ENCODE measurements at places on chromosomes 11 and 22.

DNA sequence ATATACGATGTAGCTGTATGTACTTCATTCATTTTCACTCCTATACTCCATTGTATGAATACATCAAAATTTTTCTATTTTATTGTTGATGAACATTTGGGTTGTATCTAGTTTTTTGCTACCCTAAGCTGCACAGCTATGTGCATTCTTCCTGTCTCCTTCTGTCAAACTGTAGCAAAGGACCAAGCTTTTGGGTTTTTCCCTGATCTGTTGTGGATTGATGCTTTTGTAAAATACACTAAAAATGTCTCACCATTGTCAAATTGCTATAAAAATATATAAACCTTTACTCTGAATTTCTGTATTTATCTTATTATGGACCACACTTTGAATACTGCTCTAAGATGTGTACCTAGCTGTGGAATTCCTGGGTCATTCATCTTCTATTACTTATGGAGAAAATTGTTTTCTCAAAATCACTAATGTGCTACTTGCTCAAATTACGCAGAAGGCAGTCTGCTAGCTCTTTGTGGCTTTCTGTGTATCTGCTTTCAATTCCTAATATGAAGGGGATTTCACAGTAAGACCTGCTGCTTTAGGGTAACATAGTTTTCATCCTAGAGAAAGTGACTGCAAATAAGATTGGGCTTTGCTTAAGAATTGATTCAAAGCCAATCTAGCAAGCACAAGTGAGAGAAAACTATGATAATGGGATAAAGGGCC is 123.4 kb downstream of the CYP2R1 start:
- peak; percentile 24 for DNase-seq

DNA sequence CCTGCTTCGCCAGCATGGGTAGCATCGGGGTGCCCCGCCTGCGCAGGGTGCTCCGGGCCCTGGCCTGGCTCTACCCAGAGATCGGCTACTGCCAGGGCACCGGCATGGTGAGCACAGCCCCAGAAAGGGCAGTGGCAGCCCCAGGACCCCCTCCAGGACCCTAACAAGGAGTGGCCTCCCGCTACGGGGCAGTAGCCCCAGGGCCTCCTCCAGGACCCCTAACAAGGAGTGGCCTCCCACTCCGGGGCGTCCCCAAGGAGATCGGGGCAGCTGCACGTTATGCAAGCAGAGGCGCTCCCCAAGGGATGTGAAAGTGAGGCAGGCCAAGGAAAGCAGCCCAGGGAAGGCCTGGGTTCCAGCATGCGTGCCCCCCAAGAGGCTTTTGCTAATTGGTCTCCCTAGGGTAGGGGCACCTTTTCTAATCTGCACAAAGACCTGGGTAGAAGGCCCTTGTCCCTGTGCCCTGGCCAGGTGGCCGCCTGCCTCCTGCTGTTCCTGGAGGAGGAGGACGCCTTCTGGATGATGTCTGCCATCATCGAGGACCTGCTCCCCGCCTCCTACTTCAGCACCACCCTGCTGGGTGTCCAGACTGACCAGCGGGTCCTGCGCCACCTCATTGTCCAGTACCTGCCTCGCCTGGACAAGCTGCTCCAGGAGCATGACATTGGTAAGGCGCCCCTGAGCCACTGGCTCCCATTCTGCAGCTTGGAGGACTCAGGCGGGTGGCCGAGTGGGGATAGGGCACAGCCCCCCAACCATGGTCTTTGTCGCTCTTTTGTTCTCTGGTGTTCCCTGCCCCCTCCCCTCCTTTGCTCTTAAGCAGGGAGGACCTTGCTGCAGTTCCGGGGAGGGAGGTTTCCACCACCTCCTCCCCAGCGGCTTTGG is 35.0 kb downstream of the SGSM3 start:
- DNase-seq: no peak

GRCh38 chr11:2950825-2951224 is 21.6 kb upstream of the PHLDA2 start:
- DNase-seq: no peak

- no peak for DNase-seq
These were observed 8.3 kb downstream of the PGAP2 start for GRCh38 chr11:3816673-3817072.

DNA sequence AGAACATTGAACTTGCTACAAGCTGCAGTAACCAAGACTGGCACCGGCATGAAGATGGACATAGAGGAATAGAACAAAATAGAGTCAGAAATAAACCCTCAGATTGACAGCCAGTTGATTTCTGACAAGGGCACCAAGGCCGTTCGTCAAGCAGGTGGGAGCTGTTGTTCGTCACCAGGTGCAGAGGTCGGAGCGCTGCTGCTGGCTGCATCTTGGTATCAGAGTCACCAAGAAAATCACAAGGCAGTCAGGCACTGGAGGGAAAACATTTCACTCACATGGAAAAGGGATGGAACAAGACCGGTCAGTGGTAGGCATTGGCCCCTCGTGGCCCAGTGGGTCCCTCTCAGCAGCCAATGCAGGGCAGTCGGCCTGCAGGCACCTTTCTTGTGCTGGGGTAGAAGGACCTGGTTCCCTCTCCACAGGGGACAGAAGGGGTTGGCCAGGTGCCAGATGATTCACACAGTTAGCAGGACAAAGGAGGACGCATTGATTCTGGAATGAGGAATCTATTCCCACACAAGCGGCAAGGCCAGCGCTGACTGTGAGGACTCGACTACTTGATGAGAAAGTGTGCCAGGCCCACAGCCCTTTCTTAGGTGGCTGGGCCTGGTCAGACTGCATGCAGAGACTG is 115.8 kb upstream of the FGF3 start:
- no peak for DNase-seq

- DNase-seq: peak; percentile 70
These were observed 2.0 kb downstream of the SIPA1 start for GRCh38 chr11:65639623-65640482.

- DNase-seq: no peak
These were observed 53.5 kb downstream of the ZNF280B start for GRCh38 chr22:22454997-22455396.

DNA sequence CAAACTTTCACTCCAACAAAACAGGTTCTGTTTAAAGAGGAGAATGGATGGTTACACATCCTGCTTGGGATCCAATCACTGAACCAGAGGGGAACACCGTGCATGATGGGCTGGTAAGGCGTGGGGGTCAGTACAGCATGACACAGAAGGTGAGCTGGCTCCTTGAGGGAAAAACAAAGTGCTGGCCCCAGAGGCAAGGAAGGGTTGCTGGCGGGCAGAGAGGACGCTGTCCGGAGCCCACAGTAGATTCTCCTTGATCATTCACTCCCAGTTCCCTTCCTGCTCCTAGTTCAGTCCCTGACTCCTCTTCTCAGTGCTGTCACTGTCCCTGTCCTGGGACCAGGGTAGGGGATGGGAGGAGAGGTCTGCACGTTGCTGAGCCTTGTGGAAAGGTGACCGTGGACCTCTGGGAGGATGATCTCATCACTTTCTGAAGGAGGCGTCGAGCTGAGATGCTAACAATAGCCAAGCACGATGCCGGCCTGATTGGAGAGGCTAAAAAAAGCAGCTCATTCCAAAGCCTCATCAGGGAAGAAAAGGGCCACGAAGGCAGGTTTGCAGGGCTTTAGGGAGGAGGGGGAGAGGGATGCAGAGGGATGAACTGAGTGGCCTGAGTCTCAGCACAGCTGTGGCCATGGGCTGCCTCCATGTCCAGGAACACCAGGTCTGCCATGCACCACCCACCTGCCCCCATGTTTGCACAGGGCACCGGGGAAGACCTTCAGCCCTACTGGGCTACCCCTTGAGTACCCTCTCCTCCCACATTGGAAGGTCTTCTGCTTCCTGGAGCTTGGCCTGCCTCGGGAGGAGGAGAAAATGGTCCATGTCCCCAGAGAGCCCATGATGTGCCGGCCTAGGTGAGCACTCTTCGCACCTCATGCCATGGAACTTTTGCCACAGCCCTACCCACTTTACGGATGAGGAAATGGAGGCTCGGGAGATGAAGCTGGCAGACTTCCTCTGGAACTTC is 72.7 kb upstream of the RTL6 start:
- DNase-seq: no peak

DNA sequence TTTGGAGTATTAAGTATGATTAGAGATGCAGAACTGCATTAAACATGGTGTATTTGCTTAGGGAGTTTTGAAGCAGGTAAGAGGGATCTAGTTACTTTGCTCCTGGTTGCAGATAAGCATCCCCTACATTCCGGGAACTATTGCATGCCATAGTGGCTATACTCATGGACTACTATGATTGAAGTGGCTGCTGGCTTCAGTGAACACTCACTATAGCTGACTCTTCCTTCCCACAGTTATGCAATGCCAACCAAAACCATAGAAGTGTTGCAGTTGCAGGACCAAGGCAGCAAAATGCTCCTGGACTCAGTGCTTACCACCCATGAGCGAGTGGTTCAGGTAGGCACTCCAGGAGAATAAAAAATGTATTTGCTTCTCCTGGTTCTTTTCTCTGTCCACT is 17.0 kb downstream of the COA4 start:
- DNase-seq: no peak

DNA sequence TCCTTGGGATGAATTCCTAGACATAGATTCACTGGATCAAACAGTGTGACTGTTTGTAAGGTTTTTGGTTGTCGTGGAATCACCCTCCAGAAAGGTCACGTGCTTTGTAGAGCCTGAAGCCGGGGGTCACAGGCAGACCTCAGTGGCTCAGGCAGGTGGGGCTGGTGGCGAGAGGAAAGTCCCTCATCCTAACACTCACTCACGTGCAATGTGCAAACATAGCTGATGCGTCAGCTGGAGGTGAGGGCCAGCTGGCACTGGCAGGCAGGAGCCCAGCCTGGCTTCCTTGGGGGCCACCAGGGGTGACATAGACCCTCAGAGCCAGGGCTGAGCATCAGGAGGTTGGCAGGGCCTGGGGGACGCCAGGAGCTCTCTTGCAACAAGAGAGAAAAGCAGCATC is 90.0 kb downstream of the ARHGAP8 start:
- DNase-seq: no peak

- no peak for DNase-seq
These were observed 13.2 kb downstream of the EMID1 start for GRCh38 chr22:29218758-29219408.

DNA sequence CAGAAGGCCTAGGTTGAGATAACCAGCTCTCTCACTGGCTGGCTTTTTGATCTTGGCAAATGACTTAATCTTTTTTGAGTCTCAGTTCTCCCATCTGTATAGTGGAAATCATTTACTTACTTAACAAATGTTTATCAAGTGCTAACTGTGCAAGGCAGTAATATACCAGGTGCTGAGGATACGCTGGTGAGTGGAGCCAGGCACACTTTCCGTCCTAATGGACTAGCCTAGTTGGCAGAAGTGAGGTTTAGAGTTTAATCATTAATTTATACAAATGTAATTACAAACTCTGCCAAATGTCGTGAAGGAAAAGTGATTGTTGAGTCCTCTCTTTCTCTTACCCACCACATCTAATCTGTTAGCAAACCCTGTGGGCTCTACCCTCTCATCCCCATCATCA is 33.3 kb downstream of the EXT2 start:
- no peak for DNase-seq

GRCh38 chr11:46537537-46538295 is 56.1 kb downstream of the AMBRA1 start:
- peak; percentile 47 for DNase-seq

- DNase-seq: no peak
These were observed 113.0 kb upstream of the CLMP start for GRCh38 chr11:123308077-123308476.

DNA sequence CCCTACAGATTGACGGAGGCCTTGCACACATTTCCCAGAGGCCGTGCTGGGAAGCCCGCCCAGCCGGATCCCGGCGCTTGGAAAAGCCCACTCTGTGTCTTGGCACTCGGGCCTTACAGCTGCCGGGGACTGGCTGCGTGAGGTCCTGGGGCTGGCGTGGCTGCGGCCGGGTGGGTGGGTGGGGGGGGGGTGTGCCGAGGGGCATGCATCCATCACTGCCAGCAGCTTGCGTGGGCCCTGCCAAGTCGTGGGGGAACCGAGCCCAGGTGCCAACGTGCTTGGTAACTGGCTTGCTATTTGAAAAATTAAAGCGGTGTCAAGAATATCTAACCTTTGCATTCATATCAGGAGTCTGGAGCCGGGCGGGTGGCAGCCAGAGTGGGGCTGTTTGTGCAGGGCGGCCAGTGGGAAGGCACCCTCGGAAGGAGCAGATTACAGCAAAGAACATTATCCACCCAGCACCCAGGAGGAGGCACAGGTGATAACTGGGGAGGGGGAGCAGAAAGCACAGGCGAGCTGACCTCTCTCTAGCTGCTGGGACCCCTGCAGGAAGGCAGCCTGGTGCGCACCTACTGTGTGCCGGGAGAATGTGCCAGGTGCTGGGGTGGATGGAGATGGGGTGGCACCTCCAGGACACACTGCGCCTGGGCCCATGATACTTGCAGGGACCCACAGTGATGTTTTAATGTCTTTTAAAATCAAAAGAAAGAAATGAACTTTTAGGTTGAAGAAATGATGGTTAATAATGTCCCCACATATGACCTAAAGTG is 28.5 kb upstream of the SMIM38 start:
- no peak for DNase-seq

DNA sequence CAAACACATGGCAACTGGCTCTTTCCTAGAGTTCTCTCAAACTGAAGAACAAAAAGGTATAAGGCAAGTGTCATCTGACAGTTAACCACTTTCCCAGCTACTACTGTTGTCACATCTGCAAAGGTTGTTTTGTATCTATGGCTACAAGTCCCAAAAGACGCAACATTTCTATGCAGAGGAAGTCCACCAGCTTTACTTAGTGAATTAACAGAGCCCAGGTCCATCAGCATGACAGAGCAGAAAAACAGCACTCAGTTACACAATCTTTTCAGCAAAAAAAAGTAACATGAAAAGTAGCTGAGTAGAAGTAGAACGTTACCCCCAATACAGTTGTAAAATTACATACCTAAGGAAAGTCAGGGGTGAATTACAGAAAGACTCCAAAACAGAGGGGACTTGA is 12.1 kb downstream of the CPSF7 start:
- DNase-seq: no peak

GRCh38 chr22:37269936-37270678 is 12.2 kb upstream of the CYTH4 start:
- DNase-seq: no peak

DNA sequence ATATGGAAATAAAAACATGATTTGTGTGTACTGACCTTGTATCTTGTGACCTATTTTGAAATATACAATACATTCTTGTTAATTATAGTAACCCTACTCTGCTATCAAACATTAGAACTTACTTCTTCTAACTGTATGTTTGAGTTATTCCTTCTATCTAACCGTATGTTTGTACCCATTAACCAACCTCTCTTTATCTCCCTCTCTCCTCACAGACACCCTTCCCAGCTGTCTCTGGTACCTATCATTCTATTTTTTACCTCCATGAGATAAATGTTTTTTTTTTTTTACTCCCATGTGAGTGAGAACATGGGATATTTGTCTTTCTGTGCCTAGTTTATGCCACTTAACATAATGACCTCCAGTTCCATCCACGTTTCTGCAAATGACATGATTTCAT is 128.7 kb downstream of the DDX10 start:
- DNase-seq: no peak

DNA sequence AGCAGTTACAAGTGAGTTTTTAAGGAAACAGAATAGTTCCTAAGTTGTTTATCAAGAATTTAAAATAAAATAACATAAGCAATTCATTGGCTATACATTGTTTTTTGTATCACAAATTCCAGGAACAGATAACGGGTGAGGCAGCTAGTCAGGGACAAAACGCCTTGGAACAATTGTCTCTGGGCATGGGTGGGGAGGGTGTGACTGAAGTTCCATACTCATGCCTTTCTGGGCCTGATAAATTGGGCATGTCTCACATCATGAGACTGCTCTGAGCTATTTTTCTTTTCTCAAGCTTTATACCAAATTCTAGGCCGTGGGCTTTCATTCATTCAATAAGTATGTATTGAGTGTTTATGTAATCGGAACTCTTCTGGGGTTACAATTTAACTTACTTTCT is 21.6 kb downstream of the FOLR3 start:
- no peak for DNase-seq

GRCh38 chr11:70243912-70244652 is 26.4 kb upstream of the PPFIA1 start:
- DNase-seq: no peak

Data from activated T-helper 1 cell treated with anti-CD3 and anti-CD28 coated beads, Interleukin-12 subunit alpha, Interleukin-12 subunit beta, Interleukin-2, Interleukin-4 antibody, amounts not matched to agents 30 ng/mL and 10 ng/mL and 1 ng/mL, durations not matched to agents 14 hours and 24 hours and 36 hours (primary cell).